ENCODE measurements at places on chromosomes 3 and 15.

GRCh38 chr3:73401616-73402279 lies 223.0 kb downstream of the PDZRN3 start:
- DNase-seq: no peak

DNA sequence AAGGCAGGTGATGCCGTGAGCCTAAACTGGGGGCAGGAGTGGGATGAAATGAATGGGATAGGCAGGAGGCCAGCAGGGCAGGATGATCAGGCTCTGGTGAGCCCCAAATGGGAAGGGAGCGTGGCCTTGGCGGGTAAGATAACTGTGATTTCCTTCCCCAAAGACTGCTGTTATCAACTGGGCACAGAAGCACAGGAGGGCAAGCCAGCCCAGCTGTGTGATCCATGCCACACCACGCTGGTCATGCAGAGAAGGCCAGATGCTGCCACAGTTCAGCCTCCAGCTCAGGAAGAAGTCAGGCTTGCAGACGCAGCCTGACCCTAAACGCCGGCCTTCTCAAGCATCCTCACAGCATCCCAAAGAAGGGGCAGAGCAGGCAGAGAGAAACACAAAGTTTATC lies 52.1 kb upstream of the GNB5 start:
- no peak for DNase-seq

DNA sequence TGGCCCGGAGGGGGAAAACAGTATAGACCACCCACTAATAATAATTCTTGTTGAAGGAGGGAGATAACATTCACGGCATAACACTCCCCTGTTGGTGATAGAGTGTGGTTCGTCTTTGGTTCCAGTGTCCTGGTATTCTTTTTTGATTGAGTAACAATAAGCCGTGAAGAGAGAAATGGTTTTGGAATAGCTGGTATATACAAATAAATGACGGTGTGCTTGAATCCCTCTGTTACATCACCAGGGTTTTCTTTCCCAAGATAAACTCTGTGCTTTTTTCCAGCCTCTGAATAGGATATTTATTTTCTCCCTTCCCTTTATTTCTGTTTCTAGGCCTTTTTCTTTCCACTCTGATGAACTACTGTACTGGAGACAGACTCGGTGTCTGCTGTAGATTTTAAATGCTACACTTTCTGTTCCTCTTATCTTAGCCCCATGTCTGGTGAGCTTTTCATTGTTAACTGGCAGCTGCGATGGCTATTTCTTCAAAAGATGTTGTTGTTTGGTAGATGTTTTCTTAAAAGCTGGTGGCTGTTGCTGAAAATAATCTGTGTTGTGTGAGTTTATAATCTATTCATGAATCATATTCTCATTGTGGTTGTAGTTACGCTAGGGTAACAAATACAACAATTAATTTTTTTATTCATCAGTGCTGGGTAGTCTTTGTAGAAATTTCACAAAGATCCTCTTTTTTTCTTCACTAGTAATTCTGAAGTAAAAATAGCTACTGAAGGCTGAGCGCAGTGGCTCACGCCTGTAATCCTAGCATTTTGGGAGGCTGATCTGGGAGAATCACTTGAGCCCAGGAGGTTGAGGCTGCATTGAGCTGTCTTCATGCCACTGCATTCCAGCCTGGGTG lies 15.5 kb upstream of the SCAANT1 start:
- no peak for DNase-seq

DNA sequence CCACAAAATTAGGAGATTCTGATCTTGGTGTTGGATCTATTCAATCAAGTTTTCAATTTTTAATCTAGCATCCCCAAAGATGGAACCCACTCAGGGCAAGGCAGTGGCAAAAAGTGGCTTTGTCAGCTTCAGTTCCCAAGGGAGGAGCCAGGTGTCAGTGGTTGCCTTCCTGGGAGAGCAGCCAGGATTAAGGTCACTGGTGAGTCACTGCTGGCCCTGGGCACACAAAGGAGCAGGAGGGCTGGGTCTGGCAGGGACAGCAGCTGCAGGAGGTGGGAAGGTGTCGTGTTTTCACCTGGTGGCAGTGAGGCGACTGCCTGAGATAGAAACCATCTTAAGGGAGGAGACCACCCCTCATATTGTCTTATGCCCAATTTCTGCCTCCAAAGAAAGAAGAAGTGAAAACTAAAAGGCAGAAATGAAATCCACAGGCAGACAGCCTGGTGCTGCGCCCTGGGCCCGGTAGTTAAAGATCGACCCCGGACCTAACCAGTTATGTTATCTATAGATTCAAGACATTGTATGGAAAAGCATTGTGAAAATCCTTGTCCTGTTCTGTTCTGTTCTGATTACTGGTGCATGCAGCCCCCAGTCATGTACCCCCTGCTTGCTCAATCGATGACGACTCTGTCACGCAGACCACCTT lies 5.9 kb upstream of the KLHL25 start:
- no peak for DNase-seq
